ENCODE measurements at places on chromosomes 11 and 22. TPM values are rescaled to one million over a fixed set of nuclear protein-coding genes. Genes with fewer than 3 reads are reported as not detected.

Gene ARHGAP1
- total RNA-seq: 101 TPM

DNA sequence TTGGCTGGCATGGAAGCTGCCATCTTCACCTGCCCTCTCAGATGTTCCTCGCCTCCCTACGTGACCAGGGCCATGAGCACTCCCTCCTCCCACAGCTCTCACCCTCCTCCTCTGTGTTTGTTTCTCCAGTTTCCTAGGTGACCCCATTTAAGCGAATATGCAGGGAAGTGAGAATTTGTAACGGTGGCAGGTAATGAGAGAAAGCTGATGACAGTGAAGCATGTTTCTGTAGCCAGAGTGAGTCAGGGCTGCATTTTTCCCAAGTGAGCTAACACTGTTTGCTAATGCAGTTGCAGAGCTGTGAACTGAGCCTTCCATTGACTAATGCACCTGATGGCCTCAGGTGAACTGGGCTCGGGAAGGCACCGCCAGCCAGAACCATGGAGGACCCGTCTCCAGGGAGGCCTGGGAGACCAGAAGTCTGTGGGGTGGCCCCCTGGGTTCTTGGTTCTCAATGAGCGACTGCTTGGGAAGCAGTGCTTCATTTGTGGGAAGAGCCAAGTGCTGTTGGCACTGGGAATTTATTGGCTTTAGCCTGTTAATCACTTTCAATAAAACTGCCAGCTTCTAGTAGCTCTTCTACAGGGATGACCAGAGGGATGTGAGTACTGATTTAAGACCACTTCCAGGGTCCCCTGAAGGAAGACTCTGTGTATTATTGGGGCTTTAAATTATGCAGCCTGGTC is 64.5 kb downstream of the BARX2 start:
- no peak for DNase-seq

DNA sequence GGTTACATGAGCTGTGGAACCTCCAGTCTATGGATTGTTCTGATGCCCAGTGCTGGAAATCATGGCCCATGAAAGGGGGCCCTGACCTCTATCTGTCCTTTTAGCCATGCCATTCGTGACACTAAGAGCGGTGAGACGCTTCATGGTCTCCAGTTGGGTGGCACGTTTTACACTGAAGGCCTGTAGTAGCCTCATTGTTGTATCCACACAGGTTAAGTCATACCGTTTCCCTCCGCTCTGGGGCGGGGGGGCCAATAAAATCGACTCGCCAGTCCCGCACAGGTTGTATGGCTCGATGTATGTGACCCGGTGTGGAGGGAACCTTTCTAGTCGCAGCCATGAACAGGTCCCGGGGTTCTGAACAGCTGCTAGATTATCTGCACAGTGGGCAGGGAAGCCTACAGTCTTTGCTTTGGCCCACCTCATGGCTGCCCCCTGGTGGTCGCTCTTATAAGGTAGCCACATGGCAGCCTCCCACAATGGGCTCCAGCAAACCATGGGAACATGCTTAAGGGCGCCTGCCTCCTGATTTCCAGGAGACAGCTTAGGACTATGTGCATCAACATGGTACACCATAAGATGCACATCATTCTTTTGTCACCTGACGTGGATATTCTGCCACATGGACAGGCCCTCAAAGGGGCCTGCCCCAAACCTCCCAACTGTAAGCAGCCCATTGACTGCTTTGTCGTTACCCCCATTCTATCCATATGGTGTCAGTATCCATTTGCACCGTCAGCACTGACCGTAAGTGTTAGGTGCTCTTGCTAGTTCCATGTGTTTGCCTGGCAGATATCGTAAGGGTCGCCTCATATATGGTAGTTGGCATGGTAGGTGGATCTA is 19.7 kb upstream of the APOL3 start:
- peak; percentile 97 for DNase-seq

DNA sequence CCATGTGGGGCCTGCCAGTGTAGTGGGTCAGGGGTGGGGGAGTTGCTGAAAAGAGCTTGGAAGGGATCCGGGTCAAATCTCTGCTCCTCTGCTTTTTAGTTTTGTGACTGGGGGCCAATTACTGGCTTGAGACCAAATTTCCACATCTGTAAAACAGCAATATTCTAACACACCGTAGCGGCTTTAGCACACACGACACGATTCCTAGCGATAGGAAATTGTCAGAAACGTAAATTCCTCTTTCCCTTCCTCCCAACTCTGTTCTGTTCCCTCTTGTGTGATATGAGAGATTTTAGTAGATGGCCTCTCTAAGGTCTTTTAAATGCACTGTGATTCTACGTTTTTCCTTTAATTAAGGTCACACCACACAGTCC is 71.9 kb downstream of the MICAL2 start:
- no peak for DNase-seq

DNA sequence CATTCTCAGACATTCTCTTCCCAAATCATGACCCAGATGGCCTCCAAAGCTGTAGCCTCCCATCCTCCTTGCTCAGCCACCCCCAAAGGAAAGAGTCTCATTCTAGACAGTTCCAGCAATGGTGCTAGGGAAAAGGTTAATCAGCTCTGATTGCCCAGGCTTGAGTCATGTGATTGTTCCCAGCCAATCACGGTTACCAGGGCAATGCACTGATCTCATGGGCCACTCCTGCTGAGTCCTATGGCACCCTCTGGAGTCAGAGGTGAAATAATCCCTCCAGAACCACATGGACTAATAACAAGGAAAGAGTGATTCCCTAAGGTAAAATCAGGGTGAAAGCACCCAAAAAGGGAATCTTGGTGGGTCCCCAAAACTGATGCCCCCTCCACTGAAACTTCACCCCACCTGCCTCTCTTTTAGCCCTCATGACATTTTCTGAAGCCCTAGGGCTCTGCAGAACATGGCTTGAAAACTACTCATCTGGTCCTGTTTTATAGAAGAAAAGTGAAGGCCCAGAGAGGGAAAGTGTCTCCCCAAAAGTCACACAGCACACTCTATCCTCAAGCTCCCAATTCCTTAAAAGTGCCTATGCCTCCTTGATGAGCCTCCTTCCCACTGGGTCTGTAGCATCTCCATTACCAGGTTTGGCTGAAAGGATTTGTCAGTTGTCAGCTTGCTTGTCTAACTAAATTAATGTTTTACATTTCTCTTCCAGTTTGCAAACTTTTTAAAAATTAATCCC is 203.7 kb downstream of the MN1 start:
- no peak for DNase-seq

GRCh38 chr11:76266286-76267100 is 60.2 kb upstream of the WNT11 start:
- no peak for DNase-seq

- no peak for DNase-seq
Measured at GRCh38 chr11:86687185-86687778, 14.9 kb upstream of the ME3 start.

- DNase-seq: peak; percentile 24
Measured at GRCh38 chr22:30882974-30883533, 85.5 kb downstream of the MORC2 start.
